ENCODE measurements at places on chromosomes 1 and 21.

DNA sequence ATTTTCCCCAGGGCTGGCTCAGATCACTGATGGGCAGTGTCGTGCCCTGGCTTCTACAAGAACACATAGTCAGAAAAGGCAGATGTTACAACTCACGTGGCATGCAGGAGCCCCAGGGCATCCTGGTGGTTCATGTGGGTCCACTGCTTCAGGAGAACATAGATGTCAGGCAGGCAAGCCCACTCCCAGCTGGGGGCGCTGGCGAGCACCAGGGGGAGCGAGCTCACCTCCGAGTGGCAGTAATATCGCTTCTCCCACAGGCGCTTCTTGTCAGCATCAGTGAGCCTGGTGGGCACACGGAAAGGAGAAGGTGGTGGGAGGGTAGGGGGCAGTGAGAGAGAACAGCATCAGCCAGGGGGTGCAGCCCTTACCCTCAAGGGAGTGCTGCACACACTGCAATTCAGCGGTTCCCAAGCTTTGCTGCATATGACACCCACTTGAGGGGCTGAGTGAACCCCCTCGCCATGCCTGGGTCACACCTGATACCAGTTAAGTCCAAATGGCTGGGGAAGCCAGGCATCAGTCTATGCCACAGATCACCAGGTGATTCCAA is 34.3 kb upstream of the PPP1R15B start:
- DNase-seq: no peak

DNA sequence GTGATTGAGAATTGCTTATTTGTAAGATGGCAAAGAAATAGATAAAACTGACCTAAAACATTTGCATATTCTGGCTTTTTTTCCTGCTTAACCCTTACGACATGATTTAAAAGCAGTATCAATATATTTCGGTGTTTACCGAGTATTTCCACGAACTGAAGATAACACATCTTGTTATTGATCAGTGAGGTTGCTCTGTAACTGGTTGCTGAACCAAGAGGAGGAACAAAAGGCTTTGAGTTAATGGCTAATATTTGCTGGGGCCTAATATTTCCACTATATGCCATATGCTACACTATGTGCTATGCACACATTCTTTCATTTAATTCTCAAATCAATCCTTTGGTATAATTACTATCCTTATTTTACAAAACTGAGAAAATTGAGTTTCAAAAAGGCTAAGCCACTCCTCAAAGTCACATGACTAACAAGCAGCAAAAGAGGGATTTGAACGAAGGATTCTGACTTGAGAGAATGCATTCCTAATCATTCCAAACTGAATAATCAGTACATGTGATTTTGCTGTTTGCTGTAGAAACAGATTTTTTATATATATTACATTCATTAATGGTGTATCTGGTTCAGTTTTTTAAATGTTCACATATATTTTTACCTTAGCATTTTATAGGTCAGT is 346.0 kb downstream of the USP25 start:
- DNase-seq: no peak

DNA sequence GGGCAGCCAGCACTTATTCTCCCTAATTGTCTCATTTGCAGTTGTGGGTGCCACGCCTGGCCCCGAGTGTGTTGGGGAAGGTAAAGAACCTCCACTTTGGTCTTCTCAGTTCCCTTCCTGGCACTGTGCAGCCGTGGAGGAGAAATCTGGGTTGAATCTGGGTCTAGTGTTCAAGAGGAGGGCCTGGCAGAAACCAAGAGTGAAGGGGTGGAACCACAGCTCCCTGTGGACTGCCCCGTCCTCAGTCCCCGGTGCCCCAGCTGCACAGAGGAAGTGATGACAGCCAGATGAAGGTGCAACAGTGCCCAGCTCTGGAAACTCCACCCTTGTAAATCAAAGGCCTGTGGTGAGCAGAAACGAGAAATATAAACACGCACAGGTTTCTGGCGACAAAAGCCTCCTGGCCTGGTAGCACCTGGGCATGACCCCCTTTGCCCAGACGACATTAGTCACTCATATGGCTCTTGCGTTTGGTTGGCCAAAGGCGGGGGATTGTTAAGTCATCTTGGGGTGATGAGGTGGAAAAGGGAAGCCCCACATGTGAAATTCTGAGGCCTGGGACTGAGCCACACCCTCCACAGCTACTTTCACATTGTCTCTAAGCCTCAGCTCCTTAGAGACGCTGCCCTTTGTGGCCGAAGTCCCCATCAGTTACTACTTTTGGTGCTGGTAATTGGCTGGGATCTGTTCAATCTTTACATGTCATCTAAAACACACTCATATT is 4.2 kb upstream of the ECE1 start:
- no peak for DNase-seq

- DNase-seq: no peak
Observed at GRCh38 chr1:36118447-36119204, 6.4 kb downstream of the COL8A2 start.

- DNase-seq: no peak
Observed at GRCh38 chr1:229947968-229948367, 119.1 kb upstream of the GALNT2 start.

GRCh38 chr21:25359724-25360123 is 247.6 kb downstream of the MRPL39 start:
- no peak for DNase-seq

GRCh38 chr1:6651909-6652308 is 27.2 kb downstream of the THAP3 start:
- no peak for DNase-seq

- peak; percentile 83 for DNase-seq
Observed at GRCh38 chr1:204442376-204443259, 31.0 kb upstream of the PPP1R15B start.

DNA sequence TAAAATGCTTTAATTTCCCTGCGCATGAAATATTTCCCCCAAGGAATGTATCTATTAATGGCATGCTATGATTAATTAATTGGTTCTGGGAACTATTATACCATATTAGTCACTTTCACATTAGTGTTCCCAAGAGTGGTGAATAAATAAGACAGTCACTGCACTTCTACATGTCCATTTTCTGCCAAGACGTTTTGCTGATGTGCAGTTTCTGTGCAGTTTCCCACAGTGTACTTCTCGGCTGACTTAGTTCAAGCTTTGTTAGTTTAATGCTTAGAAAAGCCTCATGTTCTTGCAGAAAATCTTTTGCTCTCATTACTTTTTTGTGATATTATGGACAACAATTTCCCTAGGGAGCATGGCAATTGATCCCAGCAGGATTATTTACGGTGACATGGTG is 1014.5 kb downstream of the BRINP3 start:
- no peak for DNase-seq

DNA sequence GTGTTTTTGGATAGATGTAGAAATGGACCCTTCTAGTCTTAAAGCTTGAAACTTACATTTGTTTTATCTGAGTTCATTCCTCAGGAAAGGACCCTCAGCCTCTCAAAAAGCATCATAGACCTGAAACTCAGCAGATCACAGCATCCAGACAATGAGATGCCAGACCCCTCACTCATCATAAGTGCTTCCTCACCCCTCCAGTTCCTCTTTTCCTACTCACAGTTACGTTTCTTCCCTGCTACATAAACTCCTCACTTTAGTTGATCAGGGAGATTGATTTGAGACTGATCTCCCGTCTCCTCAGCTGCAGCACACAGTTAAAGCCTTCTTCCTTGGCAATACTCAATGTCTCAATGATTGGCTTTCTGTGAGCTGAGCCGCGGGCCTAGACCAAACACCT is 282.0 kb downstream of the FAM72C start:
- DNase-seq: no peak

- no peak for DNase-seq
Observed at GRCh38 chr1:204045430-204045829, 27.5 kb upstream of the SOX13 start.

GRCh38 chr1:5839161-5839880 is 152.9 kb downstream of the NPHP4 start:
- no peak for DNase-seq

- peak; percentile 26 for DNase-seq
Observed at GRCh38 chr1:85495556-85495955, 30.6 kb upstream of the DDAH1 start.

DNA sequence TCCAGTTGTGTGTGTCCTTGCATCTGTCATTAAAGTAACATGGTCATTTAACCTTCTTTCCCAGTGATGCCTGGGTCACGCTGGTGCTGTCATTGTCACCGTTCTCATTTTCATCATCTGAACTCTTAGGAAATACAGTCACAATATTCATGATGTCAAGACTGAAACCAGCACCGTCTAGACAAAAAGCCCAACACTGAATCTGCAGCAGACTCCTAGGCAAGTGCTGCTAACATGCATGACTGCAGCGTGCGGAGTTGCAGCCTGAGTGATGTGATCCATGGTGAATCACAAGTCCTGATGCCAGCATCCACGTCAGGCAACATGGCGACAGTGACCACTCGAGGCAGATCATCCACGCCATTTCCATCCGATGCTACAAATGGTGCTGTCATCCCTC is 37.6 kb downstream of the MRPL37 start:
- no peak for DNase-seq

DNA sequence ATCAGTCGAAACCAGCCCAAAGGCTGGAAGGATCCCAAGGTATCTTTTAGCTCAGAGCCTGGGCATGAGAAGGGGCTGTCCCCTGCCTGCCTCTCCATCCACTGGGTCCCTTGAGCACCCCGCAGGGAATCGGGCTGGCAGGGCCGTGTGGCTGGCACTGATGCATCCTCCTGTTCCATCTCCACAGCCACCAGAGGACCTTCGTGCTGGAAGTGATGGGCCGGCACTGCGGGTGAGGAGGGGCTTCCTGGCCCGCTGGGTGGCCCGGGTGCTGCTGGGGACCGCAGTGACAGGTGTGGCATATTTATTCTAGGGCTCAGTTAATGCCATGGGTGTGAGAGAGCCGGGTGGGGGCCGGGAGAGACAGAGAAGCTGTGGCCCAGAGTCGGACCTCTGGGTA is 13.6 kb downstream of the PFKL start:
- no peak for DNase-seq

DNA sequence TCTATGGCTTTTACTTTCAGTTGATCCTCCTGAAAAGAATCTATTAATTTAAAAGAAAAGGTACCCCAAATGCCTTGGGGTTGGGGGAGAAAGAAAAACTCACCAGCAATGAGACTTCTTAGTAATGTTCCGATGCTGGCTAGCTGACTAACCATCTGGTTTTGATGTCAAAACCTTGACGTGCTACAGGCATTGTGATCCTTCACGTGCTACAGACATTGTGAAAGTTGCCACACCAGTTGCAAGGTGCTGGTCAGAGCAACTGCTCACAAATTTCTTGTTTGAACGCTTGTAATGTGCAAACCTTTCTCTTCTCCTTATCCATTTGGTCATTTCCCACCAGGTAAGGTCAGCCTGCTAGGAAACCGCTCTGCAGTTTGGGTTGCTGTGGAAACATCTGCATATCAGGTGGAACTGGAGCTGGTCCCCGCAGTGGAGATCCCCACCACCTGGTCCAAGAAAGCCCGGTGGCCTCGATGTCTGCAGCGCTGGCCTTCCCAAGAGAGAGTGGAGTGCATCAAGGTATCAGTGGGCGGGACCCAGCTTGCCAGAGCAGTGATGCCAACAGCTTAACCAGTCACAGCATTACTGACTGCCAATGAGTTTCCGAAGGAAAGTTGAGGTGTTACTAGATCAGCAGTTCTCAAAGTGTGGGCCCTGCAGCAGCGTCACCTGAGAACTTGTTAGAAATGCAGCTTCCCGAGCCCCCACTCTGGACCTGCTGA is 16.1 kb downstream of the MAB21L3 start:
- DNase-seq: no peak
